ENCODE measurements at places on chromosomes 16 and 17. TPM values are rescaled to one million over a fixed set of nuclear protein-coding genes. Genes with fewer than 3 reads are reported as not detected.

TSNAXIP1 gene
- total RNA-seq, result not detected

ZSWIM7 gene
- 19.1 TPM for total RNA-seq

DNA sequence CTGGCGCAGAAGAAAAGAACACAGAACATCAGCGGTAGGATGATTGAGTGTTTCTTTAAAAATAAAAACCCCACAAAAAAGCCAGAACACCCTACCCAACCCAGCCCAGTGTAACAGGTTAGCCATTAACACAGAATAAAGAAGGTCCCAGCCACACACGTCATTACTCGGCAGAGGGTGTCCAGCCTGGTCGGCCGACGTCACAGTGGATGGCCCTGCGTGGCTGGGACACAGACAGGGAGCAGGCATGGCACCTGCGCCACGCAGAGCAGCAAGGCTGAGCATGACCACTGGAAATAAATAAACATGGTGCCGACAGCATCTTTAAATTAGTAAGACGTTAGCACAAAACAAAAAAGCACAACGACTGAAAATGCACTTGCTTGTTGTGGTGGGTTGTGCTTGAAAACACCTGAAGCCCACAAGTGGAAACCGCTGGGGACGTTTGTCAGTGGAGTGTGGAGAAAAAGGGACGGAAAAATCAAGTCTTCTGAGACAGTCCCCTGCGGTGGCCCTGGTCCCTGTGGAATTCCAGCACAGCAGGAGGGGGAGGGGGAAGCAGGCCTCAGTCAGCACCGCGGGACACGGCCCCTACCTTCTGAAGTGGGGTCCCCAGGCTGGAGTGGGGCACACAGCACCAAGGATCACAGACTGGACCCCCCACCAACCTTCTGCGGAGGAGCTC is 39.2 kb downstream of the SLC7A5 start:
- DNase-seq, result no peak

KRT12 gene
- total RNA-seq, result not detected

DNA sequence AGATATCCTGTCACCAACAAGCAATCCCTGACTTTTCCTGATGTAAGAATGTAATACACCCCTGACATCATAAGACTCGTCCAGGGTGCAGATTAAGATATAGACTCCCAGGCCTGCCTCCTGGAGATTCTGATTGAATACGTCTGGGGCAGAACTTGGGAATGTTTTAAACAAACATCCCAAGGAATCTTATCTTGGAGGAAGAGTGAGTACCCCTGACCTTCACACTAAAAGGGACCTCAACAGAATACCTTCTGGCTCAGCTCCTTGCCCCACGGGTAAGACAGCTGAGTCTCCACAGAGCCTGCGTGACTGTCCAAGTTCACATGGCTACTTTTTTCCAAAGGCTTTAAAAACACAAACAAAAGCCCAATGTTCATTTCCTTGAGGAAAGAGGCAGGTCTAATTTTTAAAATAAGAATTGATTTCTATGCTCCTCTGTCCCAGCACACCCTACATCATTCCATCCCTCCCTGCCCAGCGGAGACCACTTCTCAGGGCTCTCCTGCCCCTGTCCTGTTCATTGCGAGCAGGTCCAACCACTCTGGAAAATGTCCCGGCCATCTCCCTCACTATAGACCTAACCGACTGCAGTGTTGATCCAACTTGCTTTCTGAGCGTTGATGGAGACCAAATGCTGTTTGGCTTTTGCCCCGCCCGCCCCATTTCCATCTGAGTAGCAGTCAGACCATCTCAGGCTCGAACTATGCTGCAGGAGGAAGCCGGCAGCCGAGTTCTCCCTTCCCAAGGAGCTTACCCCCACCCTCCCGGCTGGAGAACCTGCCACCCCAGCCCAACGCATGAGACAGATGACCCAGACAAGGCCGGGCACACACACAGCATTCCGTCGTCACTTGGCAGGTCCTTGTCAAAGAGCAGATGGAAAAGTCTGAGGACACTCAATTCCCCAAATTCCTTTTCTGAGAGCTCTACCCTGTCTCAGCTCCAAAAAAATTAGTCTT is 44.1 kb upstream of the MYH10 start:
- DNase-seq, result peak; percentile 13

- DNase-seq, result peak; percentile 76
Measured at GRCh38 chr17:81101614-81102306, 63.5 kb upstream of the PVALEF start.

- DNase-seq, result peak; percentile 94
Measured at GRCh38 chr17:29677221-29677791, 54.6 kb upstream of the CORO6 start.

- no peak for DNase-seq
Measured at GRCh38 chr17:56929362-56929969, 15.6 kb upstream of the TRIM25 start.

- no peak for DNase-seq
Measured at GRCh38 chr16:80875616-80876015, 71.2 kb upstream of the CDYL2 start.
